Central memory CD8-positive, alpha-beta T cell (primary cell): ENCODE measurements at places on chromosomes 1 and 21.

DNA sequence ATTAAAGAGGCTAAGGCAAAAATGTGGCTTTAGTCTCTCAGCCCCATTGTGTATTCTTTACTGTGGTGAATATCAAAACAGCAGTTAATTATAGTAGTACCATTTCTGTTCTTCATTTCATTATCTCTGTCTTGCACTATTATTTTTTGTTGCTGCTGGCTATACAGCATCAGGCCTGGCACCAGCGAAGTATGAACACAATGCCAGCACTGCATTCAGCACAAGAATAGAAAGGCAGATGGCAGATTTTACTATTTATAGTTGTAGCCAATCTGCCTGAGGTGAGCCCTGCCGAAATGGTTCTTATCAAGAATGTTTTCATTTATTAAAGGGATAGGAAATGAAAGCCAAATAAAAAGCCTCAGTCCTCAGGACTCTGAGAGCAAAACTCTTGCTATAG lies 72.1 kb downstream of the GPR52 start:
- no peak for DNase-seq

DNA sequence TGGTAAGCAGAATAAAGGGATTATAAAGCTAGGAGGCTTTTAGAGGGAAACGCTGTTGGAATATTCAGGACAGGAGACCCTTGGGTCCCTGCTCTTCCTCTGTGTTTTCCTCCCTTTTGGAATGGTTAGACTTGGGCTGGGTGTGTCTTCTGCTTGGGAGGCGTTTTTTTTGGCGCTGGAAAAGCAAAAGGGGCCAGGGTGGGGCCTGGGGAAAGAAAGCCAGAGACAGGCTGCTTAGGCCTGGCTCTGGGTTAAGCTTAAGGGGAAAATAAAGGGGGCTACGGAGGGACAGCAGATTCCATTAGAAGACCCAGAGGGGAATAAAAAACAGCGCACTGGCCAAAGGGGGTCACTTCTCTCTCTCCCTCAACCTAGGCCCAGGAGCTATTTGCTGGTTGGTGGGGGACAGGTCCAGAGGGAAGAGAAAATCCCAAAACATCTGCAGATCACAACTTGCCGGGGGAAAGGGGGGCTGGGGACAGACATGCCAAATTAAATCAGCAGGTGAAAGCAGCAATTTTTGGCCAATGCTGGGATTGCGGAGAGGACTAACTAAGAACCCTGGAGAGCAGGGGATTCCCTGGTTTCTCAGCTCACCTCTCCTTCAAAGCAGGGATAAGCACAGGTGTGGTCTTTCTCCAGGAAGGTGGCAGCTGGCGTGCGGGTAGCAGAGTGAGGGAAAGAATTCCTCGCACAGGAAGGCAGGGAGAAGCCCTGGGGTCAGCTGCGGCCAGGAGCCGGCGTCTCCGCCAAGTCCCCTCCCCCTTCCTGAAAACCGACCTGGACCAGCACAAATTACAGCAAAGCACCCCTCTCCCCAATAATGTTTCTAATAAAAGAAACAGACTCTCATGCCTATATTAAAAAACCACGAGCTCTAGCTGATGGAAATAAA lies 82.2 kb upstream of the AK4 start:
- no peak for DNase-seq

DNA sequence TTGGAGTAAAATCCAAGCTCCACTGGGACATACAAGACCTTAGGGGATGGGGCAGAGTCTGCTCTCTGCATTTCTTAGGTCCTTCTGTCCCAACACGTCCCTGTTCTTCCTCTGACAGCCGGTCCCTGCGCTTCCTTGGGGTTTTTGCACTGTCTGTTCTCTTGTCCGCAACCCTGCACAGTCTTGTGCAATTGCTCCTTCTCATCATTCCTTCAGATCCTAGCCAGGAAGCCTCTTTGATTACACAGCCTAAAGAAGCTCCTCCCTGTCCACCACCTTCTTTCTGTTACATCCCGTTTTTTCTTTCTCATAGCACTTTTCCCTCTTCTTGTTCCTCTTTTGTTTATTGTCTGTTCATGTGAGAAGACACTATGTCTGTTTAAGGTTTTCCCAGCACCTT lies 19.9 kb downstream of the ACOT11 start:
- DNase-seq = no peak

DNA sequence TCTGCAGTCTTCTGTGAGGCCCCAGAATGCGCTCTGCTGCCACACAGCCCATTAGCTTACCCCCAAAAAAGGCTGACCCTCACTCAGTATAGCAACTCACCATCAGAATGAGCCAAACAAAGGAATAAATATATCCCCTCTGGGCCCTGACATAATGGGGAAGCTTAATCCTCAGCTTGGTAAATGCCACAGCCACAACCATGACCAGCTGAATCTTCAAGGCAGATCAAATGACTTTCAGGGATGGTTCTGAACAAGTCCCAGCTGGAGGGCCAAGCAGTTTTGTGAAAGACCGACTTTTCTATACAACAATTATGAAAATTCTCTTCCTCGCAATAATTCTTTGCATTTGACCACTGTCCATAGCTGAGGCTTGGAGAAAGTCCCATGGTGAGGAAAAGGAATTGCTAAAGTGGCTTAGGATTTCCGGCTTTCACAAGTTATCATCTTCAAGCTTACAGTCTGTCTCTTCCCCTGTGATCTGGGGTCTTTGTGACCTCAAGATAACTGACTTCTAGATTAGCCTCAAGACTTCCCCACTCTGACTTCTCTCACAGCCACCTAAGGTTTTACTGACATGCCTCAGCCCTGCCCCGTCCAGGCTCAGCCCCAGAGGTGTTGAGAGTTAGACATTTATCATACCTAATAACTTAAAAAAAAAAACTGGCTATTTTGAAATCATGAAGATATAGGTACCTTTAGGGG lies 47.8 kb upstream of the PBX1 start:
- DNase-seq = no peak

- no peak for DNase-seq
These were observed 321.1 kb downstream of the TGFB2 start for GRCh38 chr1:218666263-218666662.

DNA sequence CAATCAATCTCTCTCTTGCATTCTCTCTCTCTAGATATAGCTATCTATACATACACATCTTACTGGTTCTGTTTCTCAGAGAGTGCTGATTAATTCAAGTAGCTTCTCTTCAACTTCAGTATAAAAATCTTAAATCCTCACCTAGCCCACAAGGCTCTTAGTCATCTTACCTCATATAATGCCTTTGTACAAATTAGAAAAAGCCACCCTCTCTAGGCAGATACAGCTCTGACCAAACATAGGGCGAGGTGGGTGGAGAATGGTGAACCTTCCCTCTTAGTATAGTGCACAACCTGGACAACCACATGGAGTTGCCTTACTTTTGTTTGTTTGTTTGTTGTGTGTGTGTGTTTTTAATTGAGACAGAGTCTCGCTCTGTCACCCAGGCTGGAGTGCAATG lies 5.1 kb upstream of the INAVA start:
- DNase-seq = no peak

DNA sequence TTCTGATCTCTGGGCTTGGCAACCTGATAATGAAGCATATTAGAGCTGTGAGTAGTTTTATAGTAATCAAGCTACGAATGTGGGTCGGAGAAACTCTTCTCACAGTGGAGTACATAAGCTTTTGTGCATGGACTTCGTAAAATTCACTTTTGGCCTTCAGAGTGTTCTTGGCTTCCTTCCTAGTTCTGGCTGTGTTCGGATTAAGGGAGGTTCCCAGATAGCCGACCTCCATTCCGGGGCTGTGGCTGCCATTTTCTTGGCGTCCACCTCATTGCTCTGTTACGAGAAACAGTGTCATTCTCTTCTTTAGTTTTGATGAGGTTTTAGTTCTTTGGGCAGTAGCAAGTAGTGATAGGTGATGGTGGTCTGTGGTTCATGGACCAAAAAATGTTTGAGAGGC lies 26.3 kb downstream of the CAMTA1 start:
- no peak for DNase-seq

DNA sequence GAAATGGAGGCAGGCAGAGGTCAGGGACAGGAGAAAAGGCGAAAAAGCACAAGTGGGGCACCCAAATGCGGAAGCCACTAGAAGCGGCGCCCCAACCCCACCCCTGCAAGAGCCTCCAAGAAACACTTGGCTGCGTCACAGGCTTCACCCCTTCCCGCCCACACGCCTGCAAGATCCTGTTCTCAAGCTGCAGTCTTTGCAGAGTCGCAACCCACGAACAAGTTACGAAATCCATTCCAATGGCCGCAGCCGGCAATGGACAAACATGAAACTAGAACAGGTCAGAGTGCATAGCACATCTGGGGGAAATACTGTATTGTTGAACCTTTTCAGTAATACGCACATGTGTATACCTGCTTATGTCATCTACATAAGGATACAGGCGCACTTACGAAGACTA lies 103.6 kb downstream of the PSMG1 start:
- DNase-seq = no peak

- no peak for DNase-seq
These were observed 370.2 kb upstream of the LYPLAL1 start for GRCh38 chr1:218803351-218803997.

DNA sequence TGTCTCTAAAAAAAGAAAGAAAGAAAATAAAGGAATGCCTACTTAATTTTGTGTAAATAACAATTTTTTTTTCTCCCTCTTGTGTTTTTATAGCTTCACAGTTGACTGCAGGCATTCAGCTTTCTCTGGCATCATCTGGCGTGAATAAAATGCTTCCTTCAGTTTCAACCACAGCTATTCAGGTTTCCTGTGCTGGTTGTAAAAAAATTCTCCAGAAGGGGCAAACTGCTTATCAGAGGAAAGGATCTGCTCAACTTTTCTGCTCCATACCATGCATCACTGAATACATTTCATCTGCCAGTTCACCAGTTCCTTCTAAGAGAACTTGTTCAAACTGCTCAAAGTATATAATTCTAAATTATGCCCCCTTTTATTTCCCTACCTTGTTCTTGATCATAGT lies 18.0 kb downstream of the ZMYM1 start:
- no peak for DNase-seq

DNA sequence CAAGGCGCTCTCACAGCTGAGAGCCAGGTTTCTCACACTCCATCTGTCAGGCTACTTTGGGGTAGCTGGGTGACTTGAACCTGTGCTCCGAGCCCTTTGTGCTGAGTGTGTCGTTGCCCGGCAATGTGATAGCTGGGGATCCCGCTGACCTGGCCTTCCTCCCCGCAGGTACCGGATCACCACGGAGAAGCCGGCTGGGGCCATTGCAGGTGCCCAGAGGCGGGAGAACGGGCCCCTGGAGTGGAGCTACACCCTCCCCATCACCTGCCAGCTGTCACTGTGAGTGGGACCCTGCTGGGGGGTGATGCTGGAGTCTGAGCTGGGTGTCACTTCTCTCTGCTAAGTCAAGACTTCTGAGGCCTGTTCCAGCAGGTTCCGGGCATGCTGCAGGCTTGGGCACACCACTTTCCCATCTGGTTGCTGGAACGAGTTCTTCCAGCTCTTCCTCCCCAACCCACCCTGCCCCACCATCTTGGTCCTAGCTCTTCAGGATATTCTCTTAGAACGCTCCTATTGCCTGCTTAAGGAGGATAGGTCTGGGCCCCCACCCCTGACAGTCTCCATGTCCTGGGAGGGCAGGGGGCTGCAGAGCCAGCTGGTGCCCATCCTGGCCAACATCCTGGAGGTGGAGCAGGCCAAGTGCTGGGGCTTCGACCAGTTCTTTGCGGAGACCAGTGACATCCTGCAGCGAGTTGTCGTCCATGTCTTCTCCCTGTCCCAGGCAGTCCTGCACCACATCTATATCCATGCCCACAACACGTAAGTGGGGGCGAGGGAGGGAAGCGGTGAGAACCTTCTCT lies 7.5 kb downstream of the IKBKE start:
- DNase-seq = no peak

DNA sequence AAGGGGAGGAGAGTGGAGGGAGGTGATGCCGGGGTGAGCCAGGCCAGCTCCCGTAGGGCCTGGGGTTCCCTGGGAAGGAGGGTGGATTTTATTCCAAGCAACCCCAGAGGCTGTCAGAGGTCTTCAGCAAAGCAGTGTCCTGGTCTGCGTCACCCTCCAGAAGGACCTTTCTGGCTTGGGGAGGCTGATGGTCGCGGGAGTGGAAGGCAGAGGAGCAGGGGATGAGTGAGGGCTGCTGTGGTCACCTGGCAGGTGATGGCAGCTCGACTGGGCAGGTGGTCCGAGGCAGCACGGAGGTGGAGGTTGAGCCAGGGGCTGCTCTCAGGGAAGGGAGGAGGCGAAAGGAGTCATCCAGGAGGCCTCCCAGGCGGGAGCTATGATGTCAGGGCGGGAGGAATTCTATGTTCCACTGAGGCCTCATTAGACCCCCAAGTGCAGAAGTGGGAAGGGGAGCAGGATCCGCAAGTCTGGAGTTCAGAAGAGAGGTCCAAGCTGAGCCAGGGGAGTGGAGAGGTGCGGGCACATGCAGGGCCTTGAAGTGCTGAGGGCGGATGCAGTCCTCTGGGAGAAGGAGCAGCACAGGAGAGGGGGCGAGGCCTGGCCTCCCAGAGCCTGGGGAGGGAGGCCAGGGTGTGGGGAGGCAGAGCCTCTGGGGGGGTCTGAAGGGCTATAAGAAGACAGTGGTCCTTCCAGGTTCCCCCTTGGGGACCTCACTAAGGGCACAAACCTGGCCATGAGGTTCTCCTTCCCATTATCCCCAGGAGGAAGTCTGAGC lies 33.3 kb downstream of the BMP8A start:
- no peak for DNase-seq

- no peak for DNase-seq
These were observed 269.1 kb downstream of the AKT3 start for GRCh38 chr1:243580984-243581383.

GRCh38 chr21:40723317-40723716 lies 123.6 kb downstream of the DSCAM start:
- no peak for DNase-seq

DNA sequence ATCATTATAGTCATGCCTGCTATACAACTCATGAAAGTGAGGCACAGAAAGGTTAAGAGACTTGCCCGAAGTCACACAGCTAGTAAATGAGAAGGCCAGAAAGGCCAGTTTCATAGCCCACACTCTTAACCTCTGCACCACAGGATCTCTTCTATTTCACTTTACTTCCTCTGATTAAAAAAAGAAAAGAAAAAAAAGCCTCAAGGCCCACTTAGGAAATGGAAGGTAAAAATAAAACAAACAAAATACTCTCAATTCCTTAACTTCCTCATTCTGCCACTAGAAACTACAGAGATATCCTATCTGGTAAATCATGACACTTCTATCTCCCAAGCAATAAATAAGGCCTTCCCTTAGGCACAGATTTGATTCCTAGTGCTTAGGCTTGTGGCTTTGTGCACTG lies 7.6 kb upstream of the ENAH start:
- no peak for DNase-seq

GRCh38 chr1:151593730-151594129 lies 18.1 kb upstream of the SNX27 start:
- no peak for DNase-seq

GRCh38 chr1:218242171-218242570 lies 42.9 kb upstream of the RRP15 start:
- DNase-seq = no peak
